Activated T-helper 1 cell treated with Interleukin-2 at 50 U/mL for 16 hours (primary cell): ENCODE measurements at places on chromosomes 3 and 15.

DNA sequence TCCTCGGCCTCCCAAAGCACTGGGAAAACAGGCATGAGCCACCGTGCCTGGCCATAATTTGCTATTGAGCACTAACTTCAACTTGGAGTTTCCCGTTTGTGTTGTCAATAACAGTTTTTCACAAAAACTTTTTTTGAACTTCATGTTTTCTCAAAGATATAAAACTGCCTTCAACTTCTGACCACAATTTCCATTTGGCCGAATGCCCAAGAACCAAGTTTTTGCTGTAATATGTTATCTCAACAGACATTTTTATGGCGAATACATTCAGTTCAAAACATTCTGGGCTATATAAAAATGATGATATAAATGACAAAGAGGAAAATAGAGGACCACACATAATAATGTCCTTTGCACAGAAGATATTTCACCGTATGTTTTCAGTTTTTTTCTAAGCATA is 56.4 kb downstream of the NEDD4 start:
- DNase-seq, result no peak

DNA sequence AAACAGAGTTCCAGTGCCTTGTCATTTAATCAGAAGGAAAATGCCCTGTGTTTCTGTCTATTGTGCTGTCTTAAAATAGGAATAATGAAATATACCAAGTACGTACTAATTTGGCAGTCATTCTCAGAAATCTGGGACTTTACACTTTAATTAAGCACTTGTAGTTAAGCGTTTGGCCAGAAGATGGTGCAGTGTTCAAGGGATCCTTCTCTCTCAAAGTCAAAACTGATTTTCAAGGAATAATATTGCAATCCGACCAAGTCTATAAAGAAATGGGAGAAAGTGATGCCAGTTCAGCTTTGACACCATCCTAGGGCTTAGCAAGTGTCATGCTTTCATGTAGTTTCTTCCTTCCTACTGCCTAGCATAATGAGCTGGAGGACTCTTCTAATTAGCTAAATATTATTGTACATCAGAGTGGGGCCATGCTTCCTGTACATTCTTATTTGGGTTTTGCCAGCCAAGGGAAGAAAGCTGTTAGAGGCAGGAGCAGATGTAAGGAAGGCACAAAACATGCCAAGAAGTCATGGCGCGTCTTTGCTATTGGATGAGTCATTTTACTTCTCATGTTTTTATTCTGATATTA is 64.8 kb downstream of the SAMMSON start:
- DNase-seq, result no peak

- no peak for DNase-seq
Observed at GRCh38 chr15:100570275-100570674, 31.7 kb downstream of the LINS1 start.

DNA sequence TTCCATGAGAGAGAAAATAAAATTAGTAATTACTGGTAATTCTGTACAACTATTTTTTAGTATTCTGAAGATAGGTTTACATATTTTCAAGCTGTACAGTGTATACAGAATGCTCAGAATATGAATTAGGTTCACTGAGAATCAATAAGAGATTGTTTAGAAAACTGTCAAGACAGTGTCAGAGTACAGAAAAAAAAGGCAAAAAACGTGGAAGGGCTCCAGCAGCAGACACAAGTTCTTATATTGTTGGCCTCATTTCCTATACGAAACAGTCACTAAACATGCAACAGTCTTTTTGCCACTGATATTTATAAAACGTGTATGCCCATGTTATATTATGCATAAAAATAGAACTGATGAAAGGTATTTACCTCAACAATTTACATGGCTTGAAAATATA is 103.9 kb downstream of the ISL2 start:
- no peak for DNase-seq

GRCh38 chr3:35291471-35292236 is 347.7 kb upstream of the ARPP21 start:
- DNase-seq, result no peak

DNA sequence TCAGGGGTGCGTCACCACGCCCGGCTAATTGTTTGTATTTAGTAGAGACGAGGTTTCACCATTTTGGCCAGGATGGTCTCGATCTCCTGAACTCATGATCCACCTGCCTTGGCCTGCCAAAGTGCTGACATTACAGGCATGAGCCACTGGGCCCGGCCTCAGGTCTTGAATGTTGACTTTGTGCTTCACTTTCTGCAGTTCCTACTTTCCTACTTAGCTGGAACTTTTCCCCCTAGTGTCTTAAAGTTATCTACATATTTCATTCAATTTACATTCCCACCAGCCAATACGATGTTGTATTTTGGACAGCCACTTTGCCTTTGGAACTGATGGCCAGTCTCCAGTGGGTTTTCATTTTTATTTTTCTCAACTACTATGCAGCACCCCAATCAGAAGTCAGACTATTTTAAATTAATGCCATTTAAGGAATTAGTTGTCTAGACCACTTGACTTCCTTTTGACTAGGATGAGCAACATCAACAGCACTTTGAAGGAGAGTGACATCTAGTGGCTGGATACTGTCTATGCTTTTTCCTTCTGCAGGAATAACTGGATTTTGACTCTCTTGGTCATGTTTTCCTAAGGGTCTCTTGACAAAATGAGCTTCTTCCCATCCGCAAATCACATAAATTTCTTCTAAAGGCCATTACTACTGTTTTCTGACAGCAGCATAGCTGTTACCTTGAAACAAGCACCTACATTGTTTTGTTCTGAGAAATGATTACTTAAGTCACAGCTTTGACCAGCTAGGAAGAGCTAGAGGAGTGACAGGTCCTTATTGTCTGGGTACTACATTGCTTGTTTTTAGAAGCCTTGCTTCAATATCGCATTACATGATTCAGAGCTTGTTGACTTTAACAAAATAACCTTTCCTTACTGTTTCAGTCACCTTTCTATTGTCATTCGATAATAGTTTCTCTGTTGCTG is 140.2 kb downstream of the ITPR1 start:
- DNase-seq, result no peak

DNA sequence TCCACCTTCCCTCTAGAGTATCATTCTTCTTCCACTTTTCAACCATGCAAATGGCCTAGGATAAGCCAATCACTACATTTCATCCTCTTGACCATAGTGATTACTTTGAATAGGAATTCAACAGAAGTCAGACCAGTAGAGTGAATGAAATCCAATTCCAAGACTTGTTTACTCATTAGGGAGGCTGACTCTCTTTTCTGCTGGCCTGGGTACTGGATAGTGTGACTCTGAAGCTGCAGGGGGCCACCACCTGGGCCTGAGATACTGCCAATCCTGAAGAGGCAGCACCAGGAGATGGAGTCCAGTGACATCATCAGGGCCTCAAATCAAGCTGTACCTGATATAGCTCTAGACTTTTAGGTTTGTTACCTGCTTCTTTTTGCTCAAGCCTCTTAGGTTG is 7.0 kb upstream of the FSTL1 start:
- no peak for DNase-seq

- no peak for DNase-seq
Observed at GRCh38 chr15:57069423-57069822, 151.0 kb downstream of the TCF12 start.

- no peak for DNase-seq
Observed at GRCh38 chr15:68789534-68790241, 31.0 kb downstream of the ANP32A start.

DNA sequence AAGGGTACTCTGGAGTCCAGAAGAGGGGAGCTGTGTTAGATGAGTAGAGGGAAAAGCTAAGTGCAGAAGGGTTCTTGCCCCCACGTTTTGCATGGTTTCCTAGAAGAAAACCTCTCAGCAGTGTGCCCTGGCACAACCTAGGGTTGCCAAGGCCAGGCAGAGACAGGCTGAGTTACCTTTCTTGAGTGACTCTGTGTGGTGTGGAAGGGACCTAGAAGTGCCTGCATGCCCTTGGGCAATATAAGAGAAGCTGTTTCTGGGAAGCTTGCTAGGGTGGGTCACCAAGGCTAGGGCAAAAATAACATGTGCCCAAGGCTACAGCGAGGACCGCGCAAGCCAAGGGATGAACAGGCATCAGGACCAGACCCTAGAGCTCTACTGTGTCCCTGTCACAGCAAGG is 3.4 kb upstream of the SAMD7 start:
- no peak for DNase-seq

GRCh38 chr3:154164387-154164786 is 43.2 kb downstream of the ARHGEF26 start:
- DNase-seq, result no peak

DNA sequence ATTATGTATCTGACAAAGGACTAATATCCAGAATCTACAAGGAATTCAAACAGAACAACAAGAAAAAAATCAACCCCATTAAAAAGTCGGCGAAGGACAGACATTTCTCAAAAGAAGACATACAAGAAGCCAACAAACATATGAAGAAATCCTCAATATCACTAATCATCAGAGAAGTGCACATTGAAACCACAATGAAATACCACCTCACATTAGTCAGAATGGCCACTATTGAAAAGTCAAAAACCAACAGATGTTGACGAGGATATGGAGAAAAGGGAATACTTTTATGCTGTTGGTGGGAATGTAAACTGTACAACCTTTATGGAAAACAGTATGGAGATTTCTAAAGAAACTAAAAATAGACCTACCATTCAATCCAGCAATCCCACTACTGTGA is 233.1 kb upstream of the PLSCR5 start:
- DNase-seq, result no peak

GRCh38 chr3:175526609-175527280 is 667.6 kb downstream of the NAALADL2 start:
- DNase-seq, result no peak

GRCh38 chr3:88267847-88268246 is 118.1 kb downstream of the C3orf38 start:
- no peak for DNase-seq
